ENCODE measurements at places on chromosomes 12 and 14.

DNA sequence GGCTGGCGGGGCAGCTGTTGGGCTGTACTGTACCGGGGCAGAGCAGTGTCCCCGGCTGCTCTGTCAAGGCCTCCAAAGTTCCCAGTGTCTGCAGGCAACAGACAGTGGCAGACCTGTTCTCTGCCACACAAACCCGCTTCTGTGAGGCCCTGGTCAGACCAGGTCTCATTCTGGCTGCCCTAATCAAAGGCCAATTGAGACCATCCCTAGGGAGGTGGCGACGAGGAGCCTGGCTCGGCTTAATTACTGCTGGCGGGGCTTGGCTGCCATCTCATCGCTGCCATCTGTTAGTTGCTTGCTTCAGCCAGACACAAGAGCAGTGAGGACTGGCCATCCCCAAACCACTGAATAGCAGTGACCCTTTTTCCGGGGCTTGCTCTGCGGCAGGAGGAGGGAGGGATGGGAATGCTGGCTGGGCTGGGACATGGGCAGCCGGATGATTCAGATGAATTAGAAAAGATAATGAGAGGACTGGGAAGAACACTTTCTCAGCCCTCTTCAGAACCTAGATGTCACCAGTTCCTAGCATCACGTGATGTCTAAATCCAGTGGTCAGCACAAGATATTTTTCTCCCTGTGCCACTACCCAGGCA lies 24.5 kb downstream of the ERG28 start:
- DNase-seq = no peak

GRCh38 chr14:27267876-27268275 lies 670.0 kb upstream of the NOVA1 start:
- no peak for DNase-seq

DNA sequence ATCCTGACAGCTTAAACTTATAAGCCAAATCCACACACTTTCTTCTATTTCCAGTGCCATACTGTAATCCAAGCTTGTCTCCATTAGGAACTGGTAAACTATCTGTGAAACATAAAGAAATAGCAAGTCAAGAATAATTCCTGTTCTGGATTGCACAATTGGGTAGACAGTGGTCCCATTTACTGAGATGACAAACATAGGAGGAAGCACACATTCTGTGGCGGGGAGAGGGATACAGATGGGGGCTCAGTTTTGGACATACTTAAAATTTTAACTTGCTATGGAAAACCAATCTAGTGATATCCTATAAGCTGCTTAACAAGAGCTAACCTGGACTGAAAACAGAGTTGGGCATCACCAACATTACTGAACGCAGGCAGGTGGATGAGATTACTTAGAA lies 16.3 kb downstream of the MAP4K5 start:
- no peak for DNase-seq

GRCh38 chr12:53289891-53290290 lies 5.5 kb upstream of the PFDN5 start:
- DNase-seq = no peak

- DNase-seq = peak; percentile 59
Observed at GRCh38 chr14:106883218-106883692, 1356.9 kb downstream of the TMEM121 start.

- no peak for DNase-seq
Observed at GRCh38 chr14:68676511-68676943, 116.3 kb downstream of the ZFP36L1 start.

- DNase-seq = peak; percentile 19
Observed at GRCh38 chr14:61466249-61466904, 145.0 kb downstream of the PRKCH start.

- DNase-seq = no peak
Observed at GRCh38 chr14:91237219-91237618, 7.3 kb downstream of the GPR68 start.

GRCh38 chr14:68139431-68140075 lies 320.0 kb downstream of the RAD51B start:
- DNase-seq = no peak

DNA sequence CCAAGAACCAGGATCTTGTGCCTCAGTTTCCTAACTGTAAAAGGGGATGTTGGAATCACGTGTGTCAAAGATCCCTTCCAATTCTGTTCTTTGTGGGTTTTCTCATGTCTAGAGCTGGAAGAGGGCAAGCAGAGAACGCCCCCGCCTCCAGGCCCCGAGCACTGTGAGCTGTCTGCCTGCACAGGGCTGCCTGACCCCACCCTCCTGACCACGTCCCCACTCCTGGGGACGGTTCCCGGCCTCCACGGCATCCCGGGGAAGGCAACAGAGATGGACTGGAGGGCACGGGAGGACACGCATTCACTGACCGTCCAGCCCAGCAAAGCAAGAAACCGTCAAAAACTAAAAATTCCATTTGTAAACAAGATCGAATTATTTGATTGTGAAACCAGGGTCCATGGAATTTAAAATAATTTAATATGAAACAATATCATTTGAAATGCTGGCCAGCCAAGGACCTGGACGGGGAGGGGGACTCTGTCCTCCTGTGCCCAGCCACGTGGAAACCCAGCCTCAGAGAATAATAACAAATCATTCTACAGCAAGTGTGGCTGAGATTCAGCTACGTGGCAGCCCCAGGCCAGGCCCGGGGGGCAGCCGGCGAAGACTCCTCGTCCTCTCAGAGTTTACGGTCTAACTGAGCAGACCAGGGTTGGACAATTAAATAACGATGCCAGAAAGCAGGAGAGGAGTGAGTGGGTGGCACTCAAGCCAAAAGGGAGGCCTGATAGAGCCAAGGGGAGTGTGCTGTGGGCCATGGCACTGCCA lies 87.3 kb upstream of the DIO3 start:
- DNase-seq = no peak

- no peak for DNase-seq
Observed at GRCh38 chr14:75751296-75751695, 90.2 kb downstream of the TTLL5 start.

- DNase-seq = no peak
Observed at GRCh38 chr12:132579744-132580143, 30.6 kb downstream of the LRCOL1 start.

GRCh38 chr12:104957719-104958000 lies 430 bp downstream of the SLC41A2 start:
- DNase-seq = peak; percentile 37

DNA sequence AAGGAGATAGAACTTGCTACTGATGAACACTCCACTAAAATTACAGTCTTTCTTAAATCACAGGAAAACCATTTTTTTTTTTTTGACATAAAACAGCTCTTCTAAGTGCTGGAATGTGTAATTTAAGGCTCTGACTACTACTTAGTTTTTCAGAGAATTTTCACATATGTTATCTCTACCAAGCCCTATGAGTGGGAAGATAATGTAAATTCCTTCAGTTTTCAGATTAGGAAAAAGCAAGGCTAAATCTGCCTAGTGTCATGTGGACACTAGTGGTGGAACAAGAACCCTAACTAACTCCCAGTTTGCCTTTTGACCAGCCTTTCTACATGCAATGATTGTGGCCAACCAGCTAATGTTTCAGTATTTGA lies 37.3 kb upstream of the CSRP2 start:
- DNase-seq = no peak

GRCh38 chr12:67482751-67483661 lies 165.5 kb upstream of the DYRK2 start:
- peak; percentile 73 for DNase-seq

- DNase-seq = no peak
Observed at GRCh38 chr12:129863938-129864337, 39.9 kb downstream of the TMEM132D start.

DNA sequence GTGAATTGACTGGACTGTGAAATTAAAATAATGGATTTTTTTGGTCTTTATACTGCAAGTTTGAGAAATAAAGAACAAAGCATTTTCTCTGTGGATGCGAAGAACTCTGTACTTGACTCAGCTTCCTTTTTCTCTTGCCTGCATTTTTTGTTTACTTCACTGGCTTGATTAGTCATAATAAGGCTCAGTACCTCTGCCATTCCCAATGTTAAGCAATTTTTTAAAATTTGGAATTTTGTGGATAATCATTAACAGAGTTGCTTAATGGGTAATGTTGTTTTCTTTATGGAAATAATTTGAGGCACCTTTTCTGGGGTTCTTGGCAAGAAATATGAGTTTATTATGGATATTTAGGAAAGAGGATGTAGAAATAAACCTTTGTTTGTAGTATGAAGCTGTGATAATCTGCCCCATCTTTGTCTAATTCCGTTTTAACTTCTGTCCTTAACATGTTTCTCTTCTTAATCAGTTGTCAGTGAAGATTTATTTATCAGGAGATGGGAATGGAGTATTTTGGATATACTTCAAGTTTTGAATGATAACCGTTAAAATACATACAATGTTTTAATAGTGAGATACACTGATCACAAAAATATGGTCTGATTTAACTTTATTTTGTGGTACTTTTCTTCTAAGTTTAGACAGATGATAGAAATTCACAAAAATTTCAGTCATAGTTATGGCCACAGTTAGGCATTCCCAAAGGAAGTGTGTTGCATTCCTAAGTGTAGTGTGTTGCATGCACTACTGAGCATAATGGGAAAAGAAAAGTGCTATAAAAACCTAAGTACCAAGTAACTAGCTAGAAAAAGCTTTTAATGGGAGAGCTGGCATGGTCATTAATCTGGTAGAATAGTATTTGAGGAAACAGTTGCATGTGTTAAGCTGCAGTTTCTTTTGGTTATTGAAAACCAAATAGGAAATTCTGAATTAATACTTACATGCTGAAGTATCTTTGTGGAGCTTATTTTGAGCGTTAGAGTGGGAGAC lies 27.7 kb downstream of the WNK1 start:
- DNase-seq = no peak

DNA sequence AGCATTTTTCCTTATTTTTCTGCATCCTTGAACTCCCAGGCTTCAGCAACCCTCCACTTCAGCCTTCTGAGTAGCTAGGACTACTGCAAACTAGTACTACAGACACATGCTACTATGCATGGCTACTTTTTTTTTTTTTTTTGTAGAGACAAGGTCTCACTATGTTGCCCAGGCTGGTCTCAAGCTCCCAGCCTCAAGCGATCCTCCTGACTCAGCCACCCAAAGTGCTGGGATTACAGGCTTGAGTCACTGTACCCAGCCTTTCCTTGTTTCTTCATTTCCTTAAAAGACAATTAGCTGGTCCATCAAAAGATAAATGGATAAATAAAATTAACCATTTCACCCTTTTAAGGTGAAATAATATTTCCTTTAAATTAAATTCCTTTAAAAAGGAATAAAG lies 205.8 kb downstream of the SPTSSA start:
- no peak for DNase-seq

- no peak for DNase-seq
Observed at GRCh38 chr12:80432061-80432460, 12.0 kb upstream of the PTPRQ start.

GRCh38 chr14:32382704-32383103 lies 53.6 kb downstream of the AKAP6 start:
- no peak for DNase-seq

GRCh38 chr12:131137836-131138637 lies 184.3 kb downstream of the ADGRD1 start:
- DNase-seq = no peak

- DNase-seq = no peak
Observed at GRCh38 chr14:92309968-92310530, 12.9 kb upstream of the SLC24A4 start.

DNA sequence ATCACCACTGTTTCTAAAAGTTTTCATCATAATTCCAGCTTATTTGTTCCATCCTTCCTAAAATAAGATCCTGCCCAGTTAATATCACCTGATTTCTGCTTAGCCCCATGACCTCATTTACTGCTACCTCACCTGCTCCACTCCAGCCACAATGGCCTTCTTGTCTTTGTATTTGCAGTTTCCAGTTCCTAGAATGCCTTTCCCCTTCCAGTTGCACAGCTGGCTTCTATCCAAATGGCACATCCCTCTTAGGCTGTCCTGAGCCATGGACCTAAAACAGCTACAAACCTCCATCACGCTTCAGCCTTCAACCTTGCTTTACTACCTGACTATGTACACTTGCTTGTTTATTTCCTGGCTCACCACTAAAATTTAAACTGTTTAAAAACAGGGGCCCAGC lies 6.5 kb upstream of the LGMN start:
- no peak for DNase-seq

DNA sequence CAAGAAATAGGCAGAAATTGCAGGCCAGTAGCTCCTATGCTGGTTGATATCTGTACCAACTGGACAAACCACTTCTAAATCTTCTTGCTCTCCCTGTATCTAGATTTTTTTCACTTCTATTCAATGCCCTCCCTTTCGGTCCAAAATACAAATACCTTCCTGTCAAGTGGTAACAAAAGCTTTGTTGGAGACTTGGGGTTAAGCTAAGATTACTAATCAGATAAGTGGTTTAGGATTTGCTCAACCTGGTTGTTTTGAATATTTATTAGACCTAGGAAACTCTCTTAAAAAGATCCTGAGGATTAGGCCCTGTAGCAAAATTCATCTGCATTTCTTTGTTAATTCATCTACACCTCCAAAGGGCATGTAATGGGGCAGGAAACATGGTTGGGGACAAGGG lies 410.1 kb downstream of the NAV3 start:
- DNase-seq = no peak

GRCh38 chr12:79174626-79175025 lies 310.1 kb downstream of the SYT1 start:
- DNase-seq = no peak

DNA sequence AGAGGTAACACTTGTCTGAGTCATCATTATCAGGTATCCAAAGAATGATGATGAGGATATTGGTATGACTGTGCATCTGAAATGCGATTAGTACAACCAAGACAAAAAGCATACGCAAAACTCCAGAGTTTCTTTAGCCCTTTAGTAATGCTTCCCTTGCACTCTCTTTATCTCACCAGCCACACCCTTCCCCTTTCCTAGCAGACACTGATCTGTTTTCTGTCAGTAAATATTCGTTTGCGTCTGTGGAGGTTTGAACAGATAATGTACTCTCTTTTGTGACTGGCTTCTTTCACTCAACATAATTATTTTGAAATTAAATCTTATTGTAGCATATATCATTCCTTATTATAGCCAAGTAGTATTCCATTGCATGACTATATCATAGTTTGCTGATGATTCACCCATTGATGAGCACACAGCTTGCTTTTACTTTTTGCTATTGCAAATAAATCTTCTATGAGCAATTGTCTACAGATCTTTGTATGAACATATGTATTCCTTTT lies 775.7 kb downstream of the SLC6A15 start:
- no peak for DNase-seq

DNA sequence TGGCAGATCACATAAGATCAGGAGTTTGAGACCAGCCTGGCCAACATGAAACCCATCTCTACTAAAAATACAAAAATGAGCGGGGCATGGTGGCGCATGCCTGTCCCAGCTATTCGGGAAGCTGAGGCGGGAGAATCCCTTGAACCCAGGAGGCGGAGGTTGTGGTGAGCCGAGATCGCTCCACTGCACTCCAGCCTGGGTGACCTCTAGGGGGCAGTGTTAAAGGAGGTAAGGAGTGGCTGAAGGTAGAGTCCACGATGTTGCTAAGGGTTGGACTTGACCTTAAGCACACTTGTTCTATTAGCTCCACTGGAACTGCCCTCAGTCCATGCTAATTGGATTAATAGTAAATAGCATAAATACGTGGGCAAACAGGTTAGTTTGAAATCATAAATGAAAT lies 62.4 kb upstream of the PSMC1 start:
- DNase-seq = no peak
